ENCODE measurements at places on chromosomes 6 and 20.

DNA sequence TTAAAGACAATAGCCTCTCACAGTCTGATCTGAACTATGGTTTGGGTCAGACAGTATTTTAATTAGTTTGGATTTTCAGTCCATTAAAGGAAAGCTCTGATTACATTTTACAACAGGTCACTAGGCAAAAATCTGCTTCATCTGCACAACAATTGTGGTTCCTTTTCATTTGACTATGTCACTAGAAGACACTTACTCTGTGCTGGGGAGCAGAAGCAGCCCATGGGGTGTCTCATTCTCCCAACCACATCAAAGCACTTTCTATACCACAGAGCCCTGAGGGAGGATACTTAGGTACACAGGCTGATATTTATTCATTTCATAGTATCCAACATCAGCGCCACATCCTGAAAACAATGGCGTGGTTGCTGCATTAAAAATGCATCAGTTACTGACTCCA lies 36.6 kb upstream of the HDAC2 start:
- peak; percentile 3 for DNase-seq

DNA sequence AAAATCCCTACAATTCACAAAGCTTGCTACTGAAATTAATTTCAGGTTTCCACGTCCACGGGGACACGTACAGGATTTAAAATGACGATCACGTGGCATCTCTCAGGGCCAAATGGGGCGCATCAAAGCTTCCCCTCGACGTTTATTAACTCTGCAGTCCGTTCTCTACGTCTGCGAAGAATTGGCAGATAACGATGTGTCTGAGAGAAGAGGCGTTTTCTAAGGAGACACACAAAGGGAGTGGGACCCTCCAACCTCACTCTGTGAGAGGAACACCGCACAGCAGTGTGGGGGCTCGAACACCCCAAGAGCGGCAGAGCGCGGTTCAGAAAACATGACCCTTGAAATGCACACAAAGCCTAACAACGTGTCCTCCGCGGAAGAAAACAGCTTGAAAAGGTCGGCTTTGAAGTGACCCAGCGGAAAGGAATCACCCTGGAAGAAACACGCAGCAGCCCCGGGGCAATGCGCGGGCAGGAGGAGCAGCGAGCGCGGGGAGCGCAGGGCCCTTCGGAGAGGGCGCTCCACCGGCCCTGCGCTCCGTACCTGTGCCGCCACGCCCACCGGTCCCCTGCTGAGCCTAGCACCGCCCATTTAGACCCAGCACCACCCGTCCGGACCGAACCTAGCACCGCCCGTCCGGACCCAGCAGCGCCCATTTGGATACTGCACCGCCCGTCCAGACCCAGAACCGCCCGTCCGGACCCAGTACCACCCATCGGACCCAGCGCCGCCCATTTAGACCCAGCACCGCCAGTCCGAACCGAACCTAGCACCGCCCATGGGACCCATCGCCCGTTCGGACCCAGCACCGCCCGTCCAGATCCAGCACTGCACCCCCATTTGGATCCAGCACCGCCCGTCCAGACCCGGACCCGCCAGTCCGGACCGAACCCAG lies 1.1 kb upstream of the AFDN start:
- DNase-seq = no peak

DNA sequence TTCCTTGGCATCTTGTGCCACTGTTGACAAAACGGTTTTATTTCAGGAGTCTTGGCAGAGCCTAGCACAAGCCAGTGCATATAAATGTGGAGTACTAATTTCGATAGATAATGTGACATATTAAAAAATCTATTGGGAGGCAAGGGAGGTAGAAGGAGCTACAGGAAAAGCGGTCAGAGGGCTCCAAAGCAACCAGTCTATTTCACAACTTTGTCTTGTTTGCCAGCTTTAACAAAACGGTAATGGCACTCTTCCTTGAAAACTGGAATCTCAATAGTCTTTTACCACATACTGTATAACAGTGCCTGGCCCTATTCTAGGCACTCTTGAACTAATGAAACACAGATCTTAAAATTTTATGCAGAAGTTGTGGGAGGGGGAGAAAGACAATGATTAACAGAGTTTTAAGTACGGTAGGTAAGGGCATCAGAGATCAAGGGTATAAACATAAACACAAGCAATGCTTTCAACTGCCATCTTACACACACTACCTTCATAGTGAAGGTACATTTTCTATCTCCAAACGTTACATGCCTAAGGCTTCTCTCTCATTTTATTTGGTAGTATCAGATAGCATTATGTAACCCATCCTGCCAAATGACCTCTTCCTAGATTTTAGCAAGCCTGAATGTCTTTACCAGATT lies 33.5 kb upstream of the SYNCRIP start:
- no peak for DNase-seq

DNA sequence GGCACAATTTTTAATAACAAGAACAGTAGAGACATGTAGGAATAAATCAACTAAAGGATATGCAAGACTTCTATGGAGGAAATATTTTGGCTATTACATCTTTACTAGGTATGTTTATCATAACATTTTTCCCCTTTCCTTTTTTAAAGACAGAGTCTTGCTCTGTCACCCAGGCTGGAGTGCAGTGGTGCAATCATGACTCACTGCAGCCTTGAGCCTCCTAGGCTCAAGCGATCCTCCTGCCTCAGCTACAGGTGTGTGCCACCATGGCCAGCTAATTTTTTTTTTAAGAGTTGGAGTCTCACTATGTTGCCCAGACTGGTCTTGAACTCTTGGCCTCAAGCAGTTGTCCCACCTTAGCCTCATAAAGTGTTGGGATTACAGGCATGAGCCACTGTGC lies 37.0 kb downstream of the AKAP7 start:
- no peak for DNase-seq

DNA sequence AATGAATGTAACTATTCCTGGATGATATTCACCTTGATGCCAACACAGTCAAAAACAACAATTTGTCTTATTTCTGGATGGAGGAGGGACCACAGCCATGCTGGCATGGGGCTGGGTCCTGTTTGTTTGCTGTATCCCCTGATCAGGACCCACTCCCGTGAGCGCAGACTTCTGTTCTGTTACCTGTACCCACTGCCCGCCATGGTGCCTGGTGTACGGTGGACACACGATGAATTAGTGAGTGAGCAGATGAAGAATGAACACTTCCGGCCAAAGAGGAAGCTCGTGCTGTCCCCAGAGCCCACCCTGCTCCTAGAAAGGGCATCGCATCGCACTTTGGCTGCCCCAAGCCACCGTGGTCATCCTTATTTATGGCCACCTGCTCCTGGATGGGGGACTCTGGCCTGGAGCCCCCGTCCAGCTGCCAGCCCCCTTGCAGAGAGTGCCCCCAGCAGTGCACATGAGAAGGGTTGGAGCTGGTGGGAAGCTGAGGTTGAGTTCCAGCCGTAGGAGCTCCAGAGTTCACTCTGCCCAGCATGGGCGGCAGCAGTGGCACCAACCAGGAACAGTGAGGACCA lies 100.9 kb downstream of the BMP7 start:
- DNase-seq = no peak

GRCh38 chr6:137161949-137162348 lies 11.5 kb downstream of the IL22RA2 start:
- DNase-seq = no peak

DNA sequence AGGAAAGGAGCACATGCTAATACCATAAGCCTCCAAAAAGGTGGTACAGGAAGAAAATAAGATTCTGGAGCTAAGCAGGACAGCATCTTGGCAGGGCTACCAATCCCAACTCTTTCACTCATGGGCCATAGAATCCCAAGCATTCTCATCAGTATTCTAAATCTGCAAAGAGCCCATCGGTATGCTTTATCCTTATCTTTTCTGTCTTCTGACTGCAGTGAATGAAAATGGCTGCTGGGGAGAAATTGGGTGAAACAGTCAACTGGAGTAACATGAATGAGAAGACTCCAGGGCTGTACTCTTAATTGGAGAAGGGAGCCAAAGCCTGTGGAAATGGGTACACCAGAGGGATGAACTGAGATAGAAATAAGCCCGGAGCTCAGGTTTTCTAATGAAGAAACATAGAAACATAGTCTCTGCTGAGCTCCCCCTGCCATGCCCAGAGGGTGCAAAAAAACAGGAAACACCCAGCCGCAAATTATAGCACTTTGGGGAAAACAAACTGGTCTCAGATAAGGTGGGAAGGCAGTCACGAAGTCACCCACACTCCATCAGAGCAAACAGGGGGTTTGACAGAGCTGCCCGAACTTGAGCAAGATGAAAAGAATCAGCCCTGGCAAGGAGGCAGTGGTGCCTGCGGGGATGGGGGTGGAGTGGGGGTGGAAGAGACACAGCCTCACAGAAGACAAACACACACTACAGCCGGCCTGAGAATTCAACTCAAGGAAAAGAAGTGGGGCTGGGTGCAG lies 35.4 kb upstream of the E2F3 start:
- DNase-seq = peak; percentile 7

DNA sequence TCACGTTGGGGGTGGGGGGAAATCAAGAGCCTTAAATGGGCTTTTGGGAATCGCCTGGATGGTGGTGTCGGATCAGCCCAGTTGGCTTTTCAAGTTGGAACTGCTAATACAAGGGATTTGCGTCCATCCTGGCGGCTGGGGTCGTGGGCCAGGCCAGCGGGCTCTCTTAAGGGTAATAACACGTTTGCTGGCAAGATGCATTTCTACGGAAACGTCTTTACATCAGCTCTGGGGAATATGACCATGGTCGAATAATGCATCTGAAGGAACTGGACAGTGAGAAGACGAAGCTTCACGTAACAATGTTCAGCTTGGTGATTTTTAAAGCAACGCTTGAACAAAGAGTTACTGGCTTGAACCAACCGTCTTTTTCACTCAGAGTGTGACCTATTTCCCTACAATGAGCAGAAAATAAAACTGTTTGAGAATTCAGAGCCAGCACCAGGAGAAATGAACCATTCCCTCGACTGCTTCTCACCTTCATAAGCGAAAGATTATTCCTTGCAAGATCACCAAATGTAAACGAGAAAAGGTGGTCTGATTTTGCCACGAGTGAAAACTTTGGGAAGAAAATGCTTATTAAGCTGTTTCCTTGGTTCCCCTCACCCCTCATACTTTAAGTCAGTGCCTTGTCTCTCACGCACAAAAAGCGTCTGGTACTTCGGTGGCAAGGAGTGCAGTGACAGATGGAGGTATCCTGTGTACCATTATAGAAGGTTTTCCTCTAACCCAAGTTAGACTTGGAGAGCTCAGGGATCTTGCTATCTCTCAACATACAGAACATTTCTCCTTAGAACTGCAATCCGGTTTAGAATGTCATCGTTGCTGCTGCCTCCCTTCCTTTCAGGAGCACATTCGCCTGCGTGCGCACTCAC lies 1.4 kb upstream of the MARCKS start:
- no peak for DNase-seq
